Brain (organoid and tissue), 16 donors: ENCODE measurements at places on chromosomes 12 and 14. TPM values are rescaled to one million over a fixed set of nuclear protein-coding genes. Genes with fewer than 3 reads are reported as not detected.

Gene DACT1
- 1.5 TPM for polyA plus RNA-seq

Gene TBX3
- polyA plus RNA-seq: 5.1 TPM

Gene AICDA
- polyA plus RNA-seq: not detected

Gene AKAP3
- 2.2 TPM for polyA plus RNA-seq

Gene AQP6
- 1.4 TPM for polyA plus RNA-seq

Gene GRIP1
- polyA plus RNA-seq: 18.3 TPM

Gene DAO
- polyA plus RNA-seq: 0.78 TPM

Gene KRT85
- not detected for polyA plus RNA-seq

Gene IPO8
- 22.2 TPM for polyA plus RNA-seq

Gene SPTB
- 6.2 TPM for polyA plus RNA-seq

Gene TPI1
- 1,087 TPM for polyA plus RNA-seq

Gene CHST11
- 7.2 TPM for polyA plus RNA-seq

Gene SLC38A4
- polyA plus RNA-seq: not detected

Gene SAV1
- 13.2 TPM for polyA plus RNA-seq

Gene FAIM2
- polyA plus RNA-seq: 213 TPM
